ENCODE measurements at places on chromosomes 11 and 22. TPM values are rescaled to one million over a fixed set of nuclear protein-coding genes. Genes with fewer than 3 reads are reported as not detected.

CNIH2 gene
- total RNA-seq: 1.8 TPM

KCNA4 gene
- total RNA-seq: not detected

- H3K27me3 ChIP-seq: no peaks in the 10 kb centered on the region
- H3K4me3 ChIP-seq: no peak overlapping the region
- no peak overlapping the region for H3K27ac ChIP-seq
- H3K36me3 ChIP-seq: no peaks in the 10 kb centered on the region
- DNase-seq: no peak
Observed at GRCh38 chr11:12531681-12532080, 142.5 kb upstream of the TEAD1 start.

- no peaks in the 10 kb centered on the region for H3K4me1 ChIP-seq
- no peak overlapping the region for H3K4me3 ChIP-seq
- H3K36me3 ChIP-seq: no peaks in the 10 kb centered on the region
- no peaks in the 10 kb centered on the region for H3K27me3 ChIP-seq
Observed at GRCh38 chr11:27909386-27909785, 198.6 kb downstream of the KIF18A start.

GRCh38 chr11:64501500-64502427, 89.3 kb upstream of the SLC22A12 start:
- DNase-seq: no peak
- H3K27ac ChIP-seq: no peak overlapping the region
- H3K27me3 ChIP-seq: no peaks in the 10 kb centered on the region

All from CD4-positive, alpha-beta memory T cell (primary cell).